Left kidney (tissue), 8 donors: ENCODE measurements at places on chromosomes 6 and 20.

DNA sequence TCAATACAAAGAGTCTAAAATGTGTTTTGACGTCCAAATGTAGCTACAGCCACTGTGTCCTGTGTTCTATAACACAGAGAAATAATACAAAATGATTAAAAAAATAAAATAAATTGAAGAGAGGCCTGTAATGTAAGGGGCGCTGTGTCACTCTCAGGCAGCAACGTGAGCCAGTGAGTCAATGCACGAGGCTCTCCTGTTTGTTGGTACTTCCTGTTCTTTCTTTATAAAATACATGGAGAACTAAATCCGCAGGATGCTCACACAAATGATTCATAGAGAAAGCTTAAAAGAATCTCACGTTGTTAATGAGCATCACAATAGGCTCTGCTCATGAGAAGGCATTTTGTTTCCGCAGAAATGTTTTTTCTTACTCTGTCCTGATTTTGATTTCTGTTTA lies 635.0 kb upstream of the AGPAT4 start:
- DNase-seq, result no peak

DNA sequence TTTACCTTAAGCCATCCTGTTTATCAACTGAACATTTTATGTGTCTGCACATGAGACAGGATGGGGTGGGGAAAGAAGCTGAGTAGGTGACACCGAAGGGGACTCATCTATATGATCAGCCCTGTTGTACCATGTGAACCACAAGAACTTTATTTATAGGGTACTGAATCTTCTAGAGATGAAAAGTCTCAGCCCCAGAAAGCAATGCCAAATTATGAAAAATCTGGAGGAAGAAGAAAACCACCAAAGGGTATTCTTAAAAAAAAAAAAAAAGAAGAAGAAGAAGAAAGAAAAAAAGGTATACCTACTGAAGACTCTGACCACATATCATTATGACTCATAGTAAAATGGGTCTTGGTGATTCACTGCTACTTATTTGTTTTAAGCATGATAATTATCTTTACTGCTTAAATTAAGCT lies 39.8 kb upstream of the HBS1L start:
- no peak for DNase-seq

GRCh38 chr6:143406673-143407072 lies 43.8 kb downstream of the ADAT2 start:
- DNase-seq, result no peak

GRCh38 chr6:113564371-113565171 lies 292.6 kb upstream of the MARCKS start:
- DNase-seq, result peak; percentile 78

- DNase-seq, result no peak
Measured at GRCh38 chr6:110965629-110966229, 7.2 kb downstream of the GTF3C6 start.

DNA sequence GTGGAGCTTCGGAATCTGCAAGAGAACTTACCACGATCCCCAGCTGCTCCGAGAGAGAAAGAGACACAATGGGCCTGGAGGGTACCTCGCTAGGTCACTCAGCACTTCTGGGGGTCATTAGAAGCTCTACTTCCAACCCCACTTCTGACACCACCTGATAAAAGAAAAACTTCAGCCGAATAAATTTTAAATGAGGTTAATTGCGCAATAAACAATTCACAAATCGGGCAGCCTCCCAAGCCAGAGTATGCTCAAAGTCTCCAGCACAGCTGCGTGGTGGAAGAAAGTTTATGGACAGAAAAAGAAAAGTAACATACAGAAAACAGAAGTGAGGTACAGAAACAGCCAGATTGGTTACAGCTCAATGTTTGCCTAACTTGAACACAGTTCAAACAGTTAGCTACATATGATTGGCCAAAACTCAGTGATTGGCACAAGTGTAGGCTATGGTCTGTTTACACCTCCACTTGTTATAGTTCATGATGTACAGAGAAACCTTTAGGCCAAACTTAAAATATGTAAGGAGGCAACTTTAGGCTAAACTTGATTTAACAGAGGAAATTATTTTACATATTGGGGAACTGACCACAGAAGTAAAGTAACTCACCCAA lies 52.6 kb downstream of the COL11A2 start:
- no peak for DNase-seq

GRCh38 chr6:31060145-31060544 lies 49.9 kb downstream of the MUC22 start:
- DNase-seq, result no peak
